Lung (tissue), 17 donors: ENCODE measurements at places on chromosomes 6 and 20.

DNA sequence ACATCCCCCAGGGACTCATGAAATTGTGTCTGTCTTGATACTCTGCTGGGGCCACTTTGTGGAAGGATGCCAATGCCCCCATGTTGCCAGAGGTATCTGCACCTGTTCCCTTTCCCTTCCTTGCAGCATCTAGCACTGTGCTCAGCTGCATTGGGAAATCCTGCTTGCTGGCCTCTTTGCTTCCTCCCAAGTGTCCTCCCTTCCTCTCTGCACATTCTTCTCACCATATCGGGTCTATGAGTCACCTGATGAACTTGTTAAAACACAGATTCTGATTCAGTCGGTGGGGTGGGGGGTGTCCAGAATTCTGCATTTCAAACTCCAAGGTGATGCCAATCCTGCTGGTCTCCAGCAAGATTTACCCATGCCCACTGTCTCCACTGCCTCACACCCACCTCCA is 467.8 kb downstream of the PTPRT start:
- no peaks in the 10 kb centered on the region for H3K4me1 ChIP-seq
- no peak overlapping the region for H3K27ac ChIP-seq
- H3K4me3 ChIP-seq, result no peak overlapping the region
- H3K36me3 ChIP-seq, result no peaks in the 10 kb centered on the region

DNA sequence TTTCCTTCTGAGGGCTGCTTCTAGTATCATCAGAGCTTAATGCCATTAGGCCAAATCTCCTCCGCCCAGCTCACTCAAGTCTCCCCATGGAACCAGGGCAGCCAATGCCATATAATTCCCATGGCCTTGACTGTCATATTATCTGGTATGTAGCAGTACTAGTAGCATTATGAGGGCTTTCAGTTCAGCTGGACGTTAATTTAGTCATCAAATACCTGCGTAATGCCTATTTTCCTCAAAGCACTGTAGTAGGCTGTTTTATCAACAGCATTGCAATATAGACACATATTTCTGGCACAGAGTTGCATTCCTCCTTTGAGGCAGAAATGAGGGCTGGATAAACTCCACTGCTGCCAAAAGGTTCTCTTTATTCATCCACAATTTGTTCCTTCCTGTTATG is 1.7 kb downstream of the KCTD20 start:
- peak overlapping the region; percentile 79 for H3K27ac ChIP-seq
- H3K4me1 ChIP-seq, result no peaks in the 10 kb centered on the region
- peak overlapping the region; percentile 7 for H3K4me3 ChIP-seq
- peak; percentile 71 for DNase-seq
- H3K27me3 ChIP-seq, result no peaks in the 10 kb centered on the region

- H3K27me3 ChIP-seq, result no peaks in the 10 kb centered on the region
- H3K36me3 ChIP-seq, result no peaks in the 10 kb centered on the region
- H3K4me1 ChIP-seq, result no peaks in the 10 kb centered on the region
- DNase-seq, result no peak
These were observed 523.6 kb upstream of the RNF217 start for GRCh38 chr6:124438546-124439065.

DNA sequence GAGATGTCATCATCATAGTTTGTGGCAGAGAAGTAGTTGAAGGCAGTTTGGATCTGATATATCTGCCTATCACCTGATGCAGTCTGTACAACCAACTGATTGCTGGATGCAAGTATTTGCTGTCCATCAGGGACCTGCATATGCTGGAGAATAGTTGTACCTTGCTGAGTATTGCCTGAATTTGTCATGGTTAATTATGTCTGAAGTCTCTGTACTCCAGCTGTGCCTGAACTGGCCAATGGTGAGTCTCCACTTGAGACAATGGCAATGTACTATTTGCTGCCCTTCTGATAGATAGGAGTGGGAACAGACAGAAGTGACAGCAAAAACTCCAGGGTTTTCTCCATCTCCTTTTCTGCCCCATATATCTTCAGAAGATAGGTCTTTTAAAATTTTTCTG is 531.5 kb downstream of the EPHA7 start:
- no peaks in the 10 kb centered on the region for H3K27me3 ChIP-seq
- H3K4me3 ChIP-seq, result no peak overlapping the region
- H3K36me3 ChIP-seq, result no peaks in the 10 kb centered on the region

DNA sequence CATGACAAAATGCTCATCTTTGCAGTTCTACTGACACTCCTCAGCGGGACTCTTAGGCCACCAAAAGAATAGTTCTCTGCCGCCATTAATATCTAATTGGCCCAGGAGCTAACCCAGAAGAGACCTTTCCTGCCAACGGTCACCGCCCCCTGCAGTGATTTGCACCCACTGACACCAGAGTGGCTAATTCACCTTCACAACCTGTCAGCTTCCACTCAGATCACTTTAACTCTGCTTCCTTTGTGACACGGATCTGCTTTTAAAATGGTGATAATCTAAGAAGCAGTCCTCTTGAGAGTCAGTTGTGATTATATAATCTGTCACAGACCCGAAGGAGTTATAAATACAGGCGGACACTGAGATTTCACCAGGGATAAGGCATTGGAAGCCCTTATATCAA is 172.8 kb downstream of the FRK start:
- H3K4me1 ChIP-seq, result no peaks in the 10 kb centered on the region
- no peak overlapping the region for H3K4me3 ChIP-seq
- no peak for DNase-seq
- H3K36me3 ChIP-seq, result no peaks in the 10 kb centered on the region
- H3K27ac ChIP-seq, result no peak overlapping the region

- no peak for DNase-seq
- H3K36me3 ChIP-seq, result peaks cover 16% of the 10 kb centered on the region
- H3K4me3 ChIP-seq, result peak overlapping the region; percentile 41
- no peaks in the 10 kb centered on the region for H3K27me3 ChIP-seq
- peak overlapping the region; percentile 92 for H3K27ac ChIP-seq
These were observed 21.7 kb downstream of the VPS52 start for GRCh38 chr6:33249732-33250630.

DNA sequence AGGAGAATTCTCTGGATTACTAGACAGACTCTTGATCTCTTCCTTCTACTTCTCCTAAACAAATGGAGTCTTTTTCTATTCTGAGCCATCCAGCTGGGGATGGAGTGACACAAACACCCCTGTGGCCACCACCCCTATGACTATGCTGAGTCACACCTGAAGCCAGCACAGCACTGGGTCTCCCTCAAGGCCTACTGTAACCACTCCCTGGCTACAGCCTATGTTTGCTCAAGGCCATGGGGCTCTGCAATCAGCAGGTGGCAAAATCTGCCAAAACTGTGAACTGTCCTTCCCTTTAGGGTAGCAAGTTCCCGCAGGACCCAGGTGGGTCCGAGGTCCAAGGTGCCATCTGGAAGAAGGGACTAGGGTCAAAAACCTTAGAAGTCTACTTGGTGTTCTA is 132.3 kb downstream of the TINAG start:
- H3K4me3 ChIP-seq, result no peak overlapping the region

GRCh38 chr20:20731945-20732296 is 19.5 kb upstream of the RALGAPA2 start:
- no peaks in the 10 kb centered on the region for H3K36me3 ChIP-seq
- no peak for DNase-seq
- no peak overlapping the region for H3K4me3 ChIP-seq
- peaks cover 16% of the 10 kb centered on the region for H3K4me1 ChIP-seq
- no peaks in the 10 kb centered on the region for H3K27me3 ChIP-seq

DNA sequence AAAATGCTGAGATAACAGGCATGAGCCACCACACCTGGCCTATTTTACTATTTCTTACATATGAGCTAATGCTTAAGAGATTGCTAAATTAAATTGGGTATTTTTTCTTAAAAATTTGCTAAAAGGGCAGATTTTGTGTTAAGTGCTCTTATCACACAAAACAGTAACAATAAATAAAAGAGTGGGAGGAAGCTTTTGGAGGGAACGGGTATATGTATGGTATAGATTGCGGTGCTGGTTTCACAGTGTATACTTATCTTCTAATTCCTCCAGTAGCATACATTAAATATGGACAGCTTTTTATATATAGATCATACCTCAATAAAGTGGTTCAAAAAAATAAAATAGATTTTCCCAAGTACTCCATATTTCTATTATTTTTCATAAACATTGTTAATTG is 39.4 kb upstream of the FABP7 start:
- H3K36me3 ChIP-seq, result no peaks in the 10 kb centered on the region
- H3K4me1 ChIP-seq, result no peaks in the 10 kb centered on the region
- H3K4me3 ChIP-seq, result no peak overlapping the region
- no peak overlapping the region for H3K27ac ChIP-seq

DNA sequence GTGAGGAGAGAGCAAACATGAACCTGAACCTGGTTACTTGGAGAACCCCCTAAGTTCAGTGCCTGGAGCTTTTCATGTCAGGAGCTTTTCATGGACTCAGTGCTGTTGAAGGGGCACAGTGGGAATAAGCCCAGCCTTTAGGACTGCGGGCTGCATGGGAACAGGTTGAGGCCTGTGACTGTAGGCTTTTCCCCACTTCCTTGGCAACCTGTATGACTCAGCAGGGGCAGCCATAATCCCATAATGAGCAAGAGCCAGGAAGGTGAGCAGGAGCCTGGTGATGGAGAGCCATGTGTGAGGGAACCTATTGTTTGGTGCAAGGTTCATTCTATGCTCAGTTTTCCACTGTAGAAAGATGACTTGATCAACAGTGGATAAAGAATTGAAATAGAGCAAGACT is 23.4 kb downstream of the MEP1A start:
- H3K4me3 ChIP-seq, result no peak overlapping the region
- no peak for DNase-seq
- no peaks in the 10 kb centered on the region for H3K36me3 ChIP-seq
- H3K27ac ChIP-seq, result no peak overlapping the region
- H3K27me3 ChIP-seq, result no peaks in the 10 kb centered on the region

- no peaks in the 10 kb centered on the region for H3K36me3 ChIP-seq
- no peak for DNase-seq
- H3K27ac ChIP-seq, result no peak overlapping the region
- H3K4me3 ChIP-seq, result no peak overlapping the region
These were observed 7.2 kb upstream of the SNX14 start for GRCh38 chr6:85600713-85601313.

GRCh38 chr6:15521582-15521981 is 141.2 kb downstream of the DTNBP1 start:
- no peak overlapping the region for H3K27ac ChIP-seq
- no peaks in the 10 kb centered on the region for H3K27me3 ChIP-seq
- no peak overlapping the region for H3K4me3 ChIP-seq
- H3K36me3 ChIP-seq, result peaks cover 46% of the 10 kb centered on the region

DNA sequence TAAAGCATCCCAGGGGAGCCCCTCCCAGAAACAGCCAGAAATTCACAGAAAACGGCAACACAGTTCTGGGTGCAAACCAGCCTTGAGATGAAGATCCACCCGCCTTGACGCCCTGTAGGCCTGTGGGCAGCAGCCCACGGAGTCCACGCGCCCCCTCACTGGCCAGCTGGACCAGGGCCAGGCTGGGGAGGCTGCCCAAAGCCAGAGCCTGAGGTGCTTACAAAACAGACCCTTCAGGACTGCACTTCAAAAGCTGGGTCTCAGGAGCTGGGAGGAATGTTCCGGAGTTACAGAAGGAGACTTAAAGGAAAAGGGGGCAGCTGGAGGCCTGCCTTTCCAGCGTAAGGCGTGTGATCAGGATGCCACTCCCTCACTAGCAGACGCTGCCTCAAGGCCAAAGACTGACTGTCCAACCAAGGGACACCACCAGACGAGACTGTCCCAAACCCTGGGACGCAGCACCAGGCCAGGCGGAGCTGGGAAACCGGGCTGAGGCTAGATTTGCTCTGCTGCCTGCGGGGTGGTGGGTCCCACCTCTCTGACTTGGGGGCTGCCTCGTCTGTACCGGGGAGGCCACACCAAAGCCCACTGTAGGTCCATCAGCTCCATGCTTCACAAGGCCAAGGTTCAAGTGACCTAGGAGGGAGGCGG is 48.1 kb downstream of the RRBP1 start:
- DNase-seq, result no peak
- no peaks in the 10 kb centered on the region for H3K4me1 ChIP-seq
- H3K27me3 ChIP-seq, result no peaks in the 10 kb centered on the region
- no peak overlapping the region for H3K27ac ChIP-seq
- no peak overlapping the region for H3K4me3 ChIP-seq

DNA sequence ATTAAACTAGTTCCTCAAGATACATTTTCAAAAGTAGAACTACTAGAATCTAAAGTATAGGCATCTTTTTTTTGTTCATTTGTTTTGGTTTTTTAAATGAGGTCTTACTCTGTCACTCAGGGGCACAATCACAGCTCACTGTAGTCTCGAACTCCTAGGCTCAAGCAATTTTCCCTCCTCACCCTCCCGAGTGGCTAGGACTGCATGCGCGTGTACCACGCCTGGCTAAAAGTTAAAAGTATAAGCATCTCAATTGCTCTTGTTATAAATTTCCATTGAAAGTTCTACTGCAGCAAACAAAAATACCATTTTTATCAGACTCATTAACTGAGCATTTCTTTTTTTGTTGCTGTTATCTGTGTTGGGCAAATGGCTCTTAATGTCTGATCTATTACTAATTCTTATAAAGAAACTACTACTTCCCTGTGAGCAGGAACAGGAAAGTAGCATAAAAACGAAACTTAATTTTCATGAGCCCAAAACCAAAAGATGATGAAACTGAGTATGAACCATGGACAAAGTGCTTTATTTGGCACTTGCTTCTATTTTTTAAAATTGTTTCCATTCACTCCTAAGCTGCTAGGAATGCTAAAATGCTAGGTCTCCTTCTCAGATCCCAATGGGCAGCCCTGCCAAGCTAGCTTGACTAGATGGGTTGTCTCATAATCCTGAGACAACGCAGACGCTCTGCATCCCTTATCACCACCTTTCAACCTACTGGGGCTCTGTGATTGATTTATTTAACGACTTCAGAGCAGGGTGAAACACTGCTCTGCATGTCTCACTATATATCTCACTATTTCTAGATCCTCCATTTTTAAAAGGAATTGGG is 36.9 kb downstream of the TRPC4AP start:
- H3K27me3 ChIP-seq, result no peaks in the 10 kb centered on the region
- peaks cover 11% of the 10 kb centered on the region for H3K36me3 ChIP-seq
- no peak overlapping the region for H3K4me3 ChIP-seq
- DNase-seq, result no peak
- H3K27ac ChIP-seq, result peak overlapping the region; percentile 53

DNA sequence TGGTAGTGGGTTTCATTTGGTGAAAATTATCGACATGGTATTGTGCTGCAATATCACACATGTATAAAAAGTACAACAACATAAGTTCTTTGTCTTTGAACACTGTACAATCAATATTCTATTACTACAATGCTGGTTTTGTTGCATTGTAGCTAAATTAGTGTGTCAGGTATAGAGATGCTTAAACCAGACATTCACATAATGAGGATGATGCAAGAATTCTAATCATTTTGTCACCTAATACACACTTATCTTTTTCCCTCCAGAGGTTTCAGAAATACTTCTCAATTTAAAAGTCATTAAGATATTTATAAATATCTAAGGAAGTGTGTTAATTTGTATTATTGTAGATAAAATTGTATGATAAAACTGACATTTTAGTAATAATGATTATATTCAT is 174.8 kb upstream of the MAN1A1 start:
- DNase-seq, result no peak
- H3K4me1 ChIP-seq, result no peaks in the 10 kb centered on the region
- H3K36me3 ChIP-seq, result no peaks in the 10 kb centered on the region
- H3K27me3 ChIP-seq, result no peaks in the 10 kb centered on the region

GRCh38 chr6:37357288-37357687 is 3.5 kb downstream of the RNF8 start:
- H3K36me3 ChIP-seq, result no peaks in the 10 kb centered on the region
- H3K27ac ChIP-seq, result no peak overlapping the region
- no peaks in the 10 kb centered on the region for H3K27me3 ChIP-seq
- H3K4me3 ChIP-seq, result no peak overlapping the region
